ENCODE measurements at places on chromosomes 13 and 19. TPM values are rescaled to one million over a fixed set of nuclear protein-coding genes. Genes with fewer than 3 reads are reported as not detected.

- no peaks in the 10 kb centered on the region for H3K36me3 ChIP-seq
- no peaks in the 10 kb centered on the region for H3K4me1 ChIP-seq
- no peak for DNase-seq
- H3K27me3 ChIP-seq = no peaks in the 10 kb centered on the region
These were observed 33.9 kb upstream of the MBNL2 start for GRCh38 chr13:97188207-97188606.

DNA sequence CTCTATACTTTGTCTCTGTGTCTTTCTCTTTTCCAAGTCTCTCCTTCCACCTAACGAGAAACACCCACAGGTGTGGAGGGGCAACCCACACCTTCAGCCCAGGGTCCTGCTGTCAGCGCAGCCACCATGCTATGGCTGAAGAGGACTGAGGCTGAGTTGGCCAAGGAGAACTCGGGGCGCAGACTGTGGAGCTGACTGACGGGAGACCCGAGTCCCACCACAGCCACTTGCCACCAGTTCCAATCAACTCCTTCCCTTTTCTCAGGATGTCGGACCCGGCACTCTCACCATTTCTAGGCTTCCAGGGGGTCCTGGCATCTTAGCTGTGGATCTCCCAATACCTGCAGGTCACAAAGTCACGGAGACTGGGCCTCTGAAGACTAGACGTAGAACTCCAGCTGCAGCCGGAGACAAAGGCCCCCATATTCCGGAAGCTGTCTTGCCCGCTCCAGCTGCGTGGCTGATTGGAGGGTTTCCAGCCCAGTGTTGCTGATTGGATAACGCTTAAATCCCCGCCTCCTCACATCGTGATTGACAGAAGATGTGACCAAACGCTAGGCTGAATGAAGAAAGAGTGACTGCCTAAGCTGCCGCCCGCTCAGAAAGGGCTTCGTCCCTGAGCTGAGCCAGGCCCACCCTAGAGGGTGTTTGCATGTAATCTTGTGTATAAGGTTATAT, 63.6 kb downstream of the ZNF429 start:
- H3K4me1 ChIP-seq = no peaks in the 10 kb centered on the region
- DNase-seq = no peak
- no peak overlapping the region for H3K27ac ChIP-seq
- no peak overlapping the region for H3K4me3 ChIP-seq

DNA sequence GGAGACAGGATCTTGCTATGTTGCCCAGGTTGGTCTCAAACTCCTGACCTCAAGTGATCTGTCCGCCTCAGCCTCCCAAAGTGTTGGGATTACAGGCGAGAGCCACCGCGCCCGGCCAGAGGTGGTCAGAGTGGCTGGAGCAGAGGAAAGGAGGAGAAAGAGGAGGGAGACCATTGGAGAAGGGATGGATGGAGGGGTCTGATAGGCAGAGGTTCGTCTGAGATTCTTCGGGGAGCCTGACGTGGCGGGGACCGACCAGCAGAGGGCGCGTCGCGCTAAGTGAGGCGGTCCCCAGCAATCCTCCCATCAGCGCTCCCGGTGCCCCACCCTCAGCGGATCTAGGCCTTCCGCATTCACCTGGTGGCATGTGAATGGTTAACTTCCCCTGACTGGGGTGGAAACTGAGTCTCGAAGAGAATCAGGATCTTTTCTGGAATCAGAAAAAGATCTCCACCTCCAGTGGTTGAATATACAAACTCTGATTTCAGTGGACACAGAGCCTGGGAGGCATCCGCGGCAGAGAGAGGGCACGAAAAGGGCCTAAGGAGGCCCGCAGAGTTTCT, 8.8 kb downstream of the GTPBP3 start:
- peaks cover 31% of the 10 kb centered on the region for H3K4me1 ChIP-seq
- H3K27me3 ChIP-seq = no peaks in the 10 kb centered on the region

- H3K27me3 ChIP-seq = no peaks in the 10 kb centered on the region
- H3K4me3 ChIP-seq = no peak overlapping the region
- H3K27ac ChIP-seq = no peak overlapping the region
- peaks cover 3% of the 10 kb centered on the region for H3K36me3 ChIP-seq
These were observed 79.9 kb upstream of the RAP2A start for GRCh38 chr13:97353927-97354675.

- H3K4me3 ChIP-seq = no peak overlapping the region
- no peaks in the 10 kb centered on the region for H3K36me3 ChIP-seq
- no peaks in the 10 kb centered on the region for H3K27me3 ChIP-seq
- DNase-seq = no peak
- no peaks in the 10 kb centered on the region for H3K4me1 ChIP-seq
These were observed 151.6 kb downstream of the ZIC5 start for GRCh38 chr13:99819967-99820366.

DNA sequence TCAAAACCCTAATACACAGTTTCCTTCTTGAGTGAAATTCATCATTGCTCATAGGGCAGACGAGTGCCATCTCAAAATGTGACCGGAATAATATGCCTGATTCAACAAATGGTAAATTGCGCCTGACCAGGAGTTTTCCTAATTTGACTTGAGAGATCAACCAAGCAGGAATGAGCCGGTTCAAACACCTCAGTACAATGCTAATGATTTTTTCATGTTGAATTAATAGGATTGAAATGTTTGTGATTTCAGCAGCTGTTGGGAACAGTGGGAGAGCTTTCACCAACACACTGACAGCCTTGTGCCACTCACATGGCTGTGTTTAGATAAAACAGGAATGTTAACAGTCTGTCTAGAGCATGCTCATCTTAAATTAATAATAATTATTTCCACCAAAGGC, 484.8 kb downstream of the PCDH9 start:
- no peak overlapping the region for H3K27ac ChIP-seq
- H3K4me3 ChIP-seq = no peak overlapping the region
- no peaks in the 10 kb centered on the region for H3K36me3 ChIP-seq
- H3K4me1 ChIP-seq = no peaks in the 10 kb centered on the region

- no peak overlapping the region for H3K4me3 ChIP-seq
- H3K36me3 ChIP-seq = no peaks in the 10 kb centered on the region
- no peaks in the 10 kb centered on the region for H3K27me3 ChIP-seq
These were observed 308.0 kb downstream of the OLFM4 start for GRCh38 chr13:53336441-53337160.

GRCh38 chr13:50629497-50629896, 214.0 kb downstream of the DLEU7 start:
- no peak overlapping the region for H3K27ac ChIP-seq
- H3K4me3 ChIP-seq = no peak overlapping the region
- no peaks in the 10 kb centered on the region for H3K27me3 ChIP-seq
- H3K36me3 ChIP-seq = no peaks in the 10 kb centered on the region

GRCh38 chr13:83943530-83944279, 61.4 kb upstream of the SLITRK1 start:
- H3K36me3 ChIP-seq = no peaks in the 10 kb centered on the region
- no peaks in the 10 kb centered on the region for H3K4me1 ChIP-seq
- H3K27me3 ChIP-seq = no peaks in the 10 kb centered on the region
- DNase-seq = no peak
- no peak overlapping the region for H3K27ac ChIP-seq

DNA sequence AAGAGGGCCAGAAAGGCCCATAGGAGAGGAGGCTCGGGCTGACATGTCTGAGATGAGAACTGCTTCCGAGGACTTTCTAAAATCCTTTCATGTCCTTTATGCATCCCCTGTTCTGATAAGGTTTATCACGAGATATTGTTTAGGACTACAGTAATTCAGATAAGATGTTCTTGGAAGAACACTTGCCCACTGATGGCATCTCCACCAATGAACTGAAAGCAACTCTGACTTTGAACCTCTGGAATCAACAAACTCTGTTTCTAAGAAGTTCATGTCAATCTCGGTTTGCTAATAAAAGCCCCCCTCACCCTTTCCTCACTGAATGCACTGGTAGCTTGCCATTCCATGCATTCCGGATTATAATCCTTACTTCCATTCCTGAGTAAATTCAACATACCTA, 90.9 kb downstream of the FGF9 start:
- H3K4me1 ChIP-seq = no peaks in the 10 kb centered on the region
- H3K4me3 ChIP-seq = no peak overlapping the region
- no peaks in the 10 kb centered on the region for H3K36me3 ChIP-seq
- H3K27me3 ChIP-seq = no peaks in the 10 kb centered on the region
- H3K27ac ChIP-seq = no peak overlapping the region

- peak overlapping the region; percentile 46 for H3K4me3 ChIP-seq
- peaks cover 15% of the 10 kb centered on the region for H3K4me1 ChIP-seq
These were observed 764 bp downstream of the MIR17HG start for GRCh38 chr13:91347996-91348905.

- H3K4me3 ChIP-seq = no peak overlapping the region
- H3K27me3 ChIP-seq = no peaks in the 10 kb centered on the region
- H3K4me1 ChIP-seq = peaks cover 13% of the 10 kb centered on the region
- H3K27ac ChIP-seq = no peak overlapping the region
- DNase-seq = no peak
These were observed 43.1 kb upstream of the CNMD start for GRCh38 chr13:52782471-52783448.

Gene NCAN
- total RNA-seq = 0.07 TPM

Gene TNFRSF19
- total RNA-seq = 1.1 TPM

Gene LRRC25
- total RNA-seq = 0.12 TPM

All from HCT116 (cell line).